ENCODE measurements at places on chromosomes 6 and 20.

DNA sequence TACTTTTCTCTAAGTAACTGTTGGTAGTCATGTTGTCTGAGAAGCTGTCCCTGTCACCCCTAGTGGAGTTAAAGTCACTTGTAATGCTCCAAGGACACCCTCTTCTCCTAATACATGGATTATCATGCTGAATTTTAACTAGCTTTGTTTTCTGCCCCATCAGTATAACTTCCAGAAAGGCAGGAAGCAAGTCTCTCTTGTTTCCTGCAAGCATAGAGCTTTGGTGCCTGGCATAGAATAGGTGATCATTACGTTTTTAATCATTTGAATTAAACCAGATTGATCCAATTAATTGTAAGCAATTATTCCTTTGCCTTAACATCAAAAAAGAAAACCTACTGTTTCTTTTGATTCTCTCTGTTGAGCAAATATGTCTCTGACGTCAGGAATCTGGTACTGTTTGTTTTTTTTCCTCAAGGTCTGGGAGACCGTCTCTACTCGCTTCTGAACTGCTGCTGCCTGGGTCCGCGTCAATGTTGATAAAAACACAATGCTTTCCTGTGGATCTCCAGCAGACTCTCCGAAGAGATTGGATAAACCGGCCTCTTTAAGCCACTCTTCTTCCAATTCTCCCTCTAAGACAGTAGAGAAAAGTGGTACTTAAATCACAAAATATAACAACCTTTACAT, 71.8 kb downstream of the ARHGAP18 start:
- no peak for DNase-seq

DNA sequence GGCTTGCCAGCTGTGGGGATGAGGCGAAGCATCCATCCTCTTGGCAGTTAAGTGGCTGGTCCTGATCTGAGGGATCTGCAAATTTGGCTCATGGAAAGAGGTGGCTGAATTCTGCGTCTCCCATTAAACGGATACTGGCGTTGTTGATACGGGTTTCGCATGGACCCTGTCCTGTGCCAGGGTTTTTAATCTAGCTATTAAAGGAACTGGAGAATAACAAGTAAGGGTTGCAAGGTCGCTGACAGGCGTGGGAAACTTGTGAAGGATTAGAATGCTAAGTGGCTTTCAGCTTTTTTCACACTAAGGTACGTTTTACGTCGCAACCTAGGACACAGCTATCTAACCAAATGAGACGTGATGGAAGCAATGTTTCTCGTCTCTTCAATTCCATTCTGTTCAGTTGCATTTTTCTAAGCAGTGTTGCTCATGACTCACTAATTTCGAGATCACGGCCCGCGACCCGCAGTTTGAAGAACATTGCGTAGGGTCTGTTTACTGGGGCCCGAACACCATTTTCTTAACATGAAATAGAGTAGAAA, 852 bp downstream of the GMNN start:
- no peak for DNase-seq

- DNase-seq, result no peak
These were observed 4.5 kb upstream of the MAS1 start for GRCh38 chr6:159886270-159886669.

DNA sequence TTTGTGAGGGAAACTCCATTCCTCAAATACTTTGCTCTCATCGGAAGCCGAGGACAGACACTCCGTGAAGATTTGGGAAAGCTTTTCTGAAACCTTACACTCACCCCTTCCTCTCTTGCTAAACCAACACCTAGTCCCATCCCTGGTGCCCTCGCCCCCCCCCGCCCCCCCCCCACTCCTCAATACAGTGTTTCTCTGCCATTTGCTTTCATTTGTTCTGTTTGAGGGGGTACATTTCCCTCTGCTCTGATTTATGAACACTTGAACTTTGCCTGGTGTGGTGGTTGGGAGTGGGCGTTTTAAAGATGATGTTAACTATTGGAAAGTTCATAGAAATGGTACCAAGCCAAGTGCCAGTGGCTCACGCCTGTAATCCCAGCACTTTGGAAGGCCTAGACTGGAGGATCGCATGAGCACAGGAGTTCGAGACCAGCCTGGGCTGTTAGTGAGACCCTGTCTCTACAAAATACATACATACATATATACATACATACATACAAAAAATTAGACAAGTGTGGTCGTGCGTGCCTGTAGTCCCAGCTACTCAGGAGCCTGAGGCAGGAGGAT, 1.1 kb downstream of the RAB32 start:
- no peak for DNase-seq

- DNase-seq, result no peak
These were observed 3.4 kb upstream of the TMEM14C start for GRCh38 chr6:10719296-10719963.

DNA sequence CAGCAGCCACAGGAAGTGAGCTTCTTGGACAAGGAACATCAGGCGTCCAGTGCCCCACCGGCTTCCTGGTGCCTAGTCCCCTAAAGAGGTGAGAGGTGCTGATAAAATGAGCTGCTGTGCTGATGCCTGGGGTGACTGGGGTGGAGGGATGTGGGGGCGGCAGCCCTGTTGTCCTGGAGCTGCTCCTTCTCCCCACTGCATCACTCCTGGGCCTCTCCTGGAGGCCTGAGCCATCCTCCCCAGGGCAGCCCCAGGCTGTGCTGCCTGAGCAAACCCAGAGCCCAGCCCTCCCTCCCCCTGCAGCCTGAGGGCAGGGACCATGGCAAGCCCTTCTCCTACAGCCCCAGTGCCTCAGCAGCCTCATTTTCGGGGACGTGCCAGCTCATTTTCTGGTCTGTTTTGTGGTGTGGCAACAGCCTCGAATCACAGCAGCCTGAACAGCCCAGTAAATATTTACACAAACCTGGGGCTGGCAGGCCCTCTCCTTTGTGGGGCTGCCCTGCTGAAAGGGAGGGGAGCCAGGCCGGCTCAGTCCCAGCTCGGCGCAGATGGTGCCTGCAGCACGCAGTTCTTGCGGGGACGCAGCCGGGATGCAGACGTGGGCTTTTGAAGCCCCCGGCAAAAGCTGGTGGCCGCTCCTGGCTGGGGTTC, 259.9 kb downstream of the DLL1 start:
- no peak for DNase-seq

DNA sequence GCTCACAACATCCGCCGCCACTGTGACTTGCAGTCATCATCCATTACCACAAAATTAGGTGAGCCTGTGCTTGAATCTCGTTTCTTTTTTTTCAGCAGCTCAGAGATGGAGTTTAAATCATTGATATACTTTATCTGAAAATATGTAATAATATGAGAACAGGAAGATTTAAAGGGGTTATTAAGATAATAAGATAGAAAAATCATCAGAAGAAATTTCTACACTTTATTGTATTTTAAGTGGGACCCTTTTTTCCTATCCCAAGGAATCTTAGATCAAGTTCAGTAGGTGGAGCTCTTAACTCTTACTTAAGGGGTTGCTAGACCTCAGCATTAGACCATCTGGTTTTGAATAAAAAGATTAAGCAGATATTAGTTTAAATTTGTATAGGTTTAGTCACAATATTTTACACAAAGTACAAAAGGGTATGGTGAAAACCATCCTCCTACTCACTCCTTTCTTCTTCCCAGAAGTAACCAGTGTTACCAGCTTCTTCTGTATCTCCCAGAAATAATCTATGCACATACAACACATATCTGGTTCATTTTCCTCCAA, 9.4 kb upstream of the NCOA7 start:
- no peak for DNase-seq

DNA sequence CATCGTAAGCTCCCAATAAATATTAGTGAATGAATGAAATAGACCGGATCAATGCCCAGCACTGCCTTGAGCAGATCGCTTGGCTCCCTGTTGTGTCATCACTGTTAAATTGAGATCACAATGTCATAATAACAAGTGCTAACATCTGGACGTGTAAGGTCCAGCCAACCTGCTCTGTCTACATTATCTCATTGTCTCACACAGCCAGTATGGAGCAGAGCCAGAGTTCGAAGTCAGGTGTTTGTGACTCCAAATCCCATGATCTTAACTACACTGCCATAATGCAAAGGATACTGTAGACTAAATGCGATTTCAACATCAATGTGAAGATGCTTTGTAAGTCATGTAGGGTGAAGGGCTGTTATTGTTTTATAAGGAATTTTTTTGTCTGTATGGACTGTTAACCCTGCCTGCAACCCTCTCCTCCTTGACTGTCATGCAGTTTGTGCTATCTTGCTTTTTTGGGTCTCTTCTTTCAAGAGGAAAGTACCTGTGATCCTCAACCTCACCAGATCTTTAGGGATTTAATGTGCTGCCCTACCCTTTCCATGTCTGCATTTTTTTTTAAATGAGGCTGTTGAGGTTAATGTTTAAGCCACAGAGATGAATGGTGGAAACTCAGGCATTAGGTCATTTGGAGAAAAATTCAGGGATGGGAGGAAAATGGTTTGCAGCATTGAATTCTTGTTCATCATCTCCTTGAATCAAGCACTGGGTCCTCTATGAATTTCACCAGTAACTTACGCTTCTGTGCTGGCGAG, 49.0 kb upstream of the OCSTAMP start:
- no peak for DNase-seq

DNA sequence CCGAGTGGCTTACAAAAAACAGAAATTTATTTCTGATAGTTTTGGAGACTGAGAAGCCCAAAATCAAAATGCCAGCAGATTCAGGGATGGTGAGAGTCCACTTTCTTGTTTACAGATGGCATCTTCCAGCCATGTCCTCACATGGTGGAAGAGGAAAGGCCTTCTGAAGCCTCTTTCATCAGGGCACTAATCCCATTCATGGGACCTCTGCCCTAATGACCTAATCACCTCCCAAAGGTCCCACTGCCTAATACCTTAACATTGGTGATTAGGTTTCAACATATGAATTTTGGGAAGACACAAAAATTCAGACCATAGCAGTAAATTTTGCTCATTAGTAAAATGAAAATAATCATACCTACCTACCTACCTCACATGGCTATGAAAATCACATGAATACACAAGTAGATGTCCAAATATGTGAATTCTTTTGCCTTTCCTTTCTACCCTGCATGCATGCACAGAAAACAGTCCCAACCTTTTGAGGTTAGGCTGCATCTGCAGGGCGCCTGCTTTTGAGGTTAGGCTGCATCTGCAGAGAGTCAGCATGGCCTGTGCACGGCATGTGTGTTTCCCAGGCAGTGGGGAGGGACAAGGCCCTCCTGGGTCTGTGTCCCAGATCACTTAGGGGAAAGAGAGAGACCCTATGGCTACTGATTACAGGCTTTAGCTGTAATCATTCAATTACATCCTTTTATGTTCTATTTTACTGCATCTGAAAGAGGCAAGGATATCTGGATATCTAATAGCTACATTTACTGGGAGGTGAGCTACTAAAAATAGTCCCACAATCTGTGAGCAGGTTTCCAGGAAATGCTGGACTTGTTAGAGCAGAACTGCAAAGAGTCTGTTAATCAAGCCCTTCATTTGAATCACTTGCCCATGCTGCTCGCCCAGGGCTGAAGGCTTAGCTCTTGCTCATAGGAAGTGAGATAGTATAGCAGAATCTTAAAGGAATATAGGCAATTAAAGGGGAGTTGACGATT, 497.7 kb upstream of the MARCKS start:
- DNase-seq, result no peak
